ENCODE measurements at places on chromosomes 6 and 20.

GRCh38 chr20:38249536-38250310 lies 10.8 kb downstream of the KIAA1755 start:
- DNase-seq, result no peak

DNA sequence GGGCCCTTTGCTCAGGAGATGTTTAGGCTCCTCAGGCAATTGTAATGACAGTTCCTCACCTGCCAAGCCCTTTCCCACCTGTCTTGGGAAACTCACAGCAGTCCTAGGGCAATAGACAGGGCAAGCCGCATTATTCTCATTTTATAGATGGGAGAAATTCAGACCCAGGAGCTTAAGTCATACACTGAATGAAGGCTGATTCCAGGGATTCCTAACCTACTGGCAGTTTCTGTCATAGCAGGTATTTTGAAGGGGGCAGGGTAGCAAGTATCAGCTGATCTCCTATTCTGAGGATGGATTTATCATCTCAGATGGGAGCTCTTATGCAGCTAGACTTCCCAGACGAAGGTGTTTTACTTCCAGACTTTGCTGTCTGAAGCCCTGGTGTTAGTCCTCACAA lies 61.4 kb upstream of the MYL9 start:
- DNase-seq, result no peak

GRCh38 chr6:39083231-39083634 lies 31.8 kb downstream of the SAYSD1 start:
- DNase-seq, result no peak

DNA sequence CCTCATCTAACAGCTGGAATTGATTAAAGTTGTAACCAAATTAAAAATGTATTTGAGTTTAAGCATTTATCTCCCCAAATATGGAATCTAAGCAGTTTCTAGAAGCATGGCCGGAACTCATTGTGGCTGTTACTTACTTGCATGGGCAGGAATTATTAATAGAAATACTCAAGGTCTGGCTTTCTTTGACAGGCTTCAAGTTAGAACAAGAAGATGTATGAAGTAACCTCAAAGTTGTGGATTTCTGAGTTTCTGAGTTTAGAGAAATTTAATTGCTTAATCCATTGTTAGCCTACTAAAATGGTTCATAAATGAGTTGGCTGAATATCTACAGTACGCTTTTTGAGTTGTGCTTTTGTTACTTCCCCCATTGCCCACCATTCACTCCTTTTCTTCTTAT lies 7.7 kb downstream of the CARMIL1 start:
- DNase-seq, result no peak

DNA sequence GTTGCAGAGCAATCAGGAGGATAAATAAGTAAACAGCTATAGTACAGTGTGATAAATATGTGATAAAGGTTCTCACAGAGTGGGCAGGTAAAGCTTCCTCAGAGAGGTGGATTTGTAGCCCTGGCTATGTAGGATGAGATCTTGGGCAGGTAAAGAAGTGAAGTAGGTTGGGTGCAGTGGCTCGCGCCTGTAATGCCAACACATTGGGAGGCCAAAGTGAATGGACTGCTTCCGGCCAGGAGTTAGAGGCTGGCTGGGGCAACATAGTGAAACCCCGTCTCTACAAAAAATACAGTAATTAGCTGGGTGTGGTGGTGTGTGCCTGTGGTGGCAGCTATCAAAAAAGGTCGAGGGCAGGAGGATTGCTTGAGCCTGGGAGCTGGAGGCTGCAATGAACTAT lies 72.9 kb downstream of the ZFP64 start:
- DNase-seq, result peak; percentile 62

DNA sequence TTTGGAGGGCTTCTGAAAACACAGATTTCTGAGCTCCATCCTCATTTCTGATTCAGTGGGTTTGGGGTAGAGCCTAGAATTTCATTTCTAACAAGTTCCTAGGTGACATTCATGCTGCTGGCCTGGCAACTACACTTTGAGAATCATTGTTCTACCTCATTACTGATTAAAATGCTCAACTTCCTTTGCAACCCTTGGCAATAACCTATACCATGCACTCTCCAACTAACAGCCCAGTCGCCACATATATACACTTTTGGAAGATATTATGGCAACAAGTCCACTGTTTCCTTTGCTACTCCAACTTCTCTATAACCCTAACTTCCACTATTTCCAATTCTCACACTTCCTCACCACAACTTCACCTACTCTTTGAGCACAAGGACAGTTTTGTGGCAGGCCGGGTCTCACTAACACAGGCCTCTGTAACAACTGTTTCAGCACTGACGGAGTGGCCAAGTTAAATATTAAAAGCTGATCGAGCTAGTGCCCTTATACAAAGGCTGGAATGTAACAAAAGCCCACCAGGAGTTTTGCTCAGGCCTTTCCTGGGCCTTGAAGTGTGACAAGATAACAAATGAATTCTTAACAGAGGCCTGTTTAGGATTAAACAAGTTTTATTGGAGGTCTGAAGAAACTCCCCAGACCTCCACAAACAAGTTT lies 32.1 kb upstream of the RAB23 start:
- no peak for DNase-seq

GRCh38 chr20:6780433-6781190 lies 13.1 kb downstream of the BMP2 start:
- DNase-seq, result no peak

DNA sequence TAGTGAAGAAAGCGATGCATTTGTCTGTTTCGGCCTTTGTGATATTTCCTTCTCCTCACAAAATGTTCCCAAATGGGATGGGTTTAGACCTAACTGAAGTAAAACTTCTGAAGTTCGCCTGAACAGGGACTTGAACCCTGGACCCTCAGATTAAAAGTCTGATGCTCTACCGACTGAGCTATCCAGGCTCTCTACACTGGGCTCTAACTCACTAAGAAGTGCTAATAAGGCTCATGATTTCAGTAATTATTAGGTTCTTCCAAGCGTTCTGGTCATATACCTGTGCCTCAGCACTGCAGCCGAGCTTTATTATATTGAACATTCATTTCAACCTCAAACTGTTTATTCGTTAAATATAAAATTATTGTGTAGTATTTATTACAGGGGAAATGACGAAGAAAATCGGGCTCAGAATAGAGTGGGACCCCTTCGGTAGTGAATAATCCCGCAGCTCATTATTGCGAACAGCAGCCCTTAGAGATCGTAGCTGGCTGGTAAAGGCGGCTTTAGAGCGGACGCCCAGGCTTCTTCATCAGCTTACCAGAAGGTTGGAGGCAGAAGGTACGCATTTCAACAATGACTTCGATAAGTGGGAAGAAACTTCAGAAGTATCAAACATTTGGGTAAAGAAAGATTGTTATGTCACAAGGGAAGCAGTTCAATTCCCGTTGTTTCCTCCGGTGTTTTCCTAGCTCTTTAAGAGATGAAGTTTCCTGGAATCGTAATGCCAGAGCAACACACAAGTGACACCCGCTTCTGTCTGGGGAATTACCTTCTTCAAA lies 119.0 kb upstream of the ZNF184 start:
- DNase-seq, result no peak

DNA sequence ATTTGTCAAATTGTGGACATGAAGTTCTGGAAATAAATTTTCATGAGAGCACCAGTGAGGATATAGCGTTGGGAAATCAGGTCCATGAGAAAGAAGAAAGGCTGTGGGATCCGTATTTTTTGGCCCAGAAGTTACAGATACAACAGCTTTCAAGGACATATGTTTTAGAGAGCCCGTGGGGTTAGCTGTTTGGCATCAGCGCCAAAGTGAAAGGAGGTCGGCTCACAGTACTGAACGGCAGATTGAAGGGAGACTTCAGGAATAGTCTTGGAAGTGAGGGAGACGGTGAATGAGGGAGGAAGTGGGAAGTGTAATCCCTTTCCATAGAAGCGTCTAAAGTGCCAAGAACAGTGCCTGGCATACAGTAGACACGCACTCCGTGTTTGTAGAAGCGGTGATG lies 31.8 kb downstream of the ZDHHC14 start:
- no peak for DNase-seq

DNA sequence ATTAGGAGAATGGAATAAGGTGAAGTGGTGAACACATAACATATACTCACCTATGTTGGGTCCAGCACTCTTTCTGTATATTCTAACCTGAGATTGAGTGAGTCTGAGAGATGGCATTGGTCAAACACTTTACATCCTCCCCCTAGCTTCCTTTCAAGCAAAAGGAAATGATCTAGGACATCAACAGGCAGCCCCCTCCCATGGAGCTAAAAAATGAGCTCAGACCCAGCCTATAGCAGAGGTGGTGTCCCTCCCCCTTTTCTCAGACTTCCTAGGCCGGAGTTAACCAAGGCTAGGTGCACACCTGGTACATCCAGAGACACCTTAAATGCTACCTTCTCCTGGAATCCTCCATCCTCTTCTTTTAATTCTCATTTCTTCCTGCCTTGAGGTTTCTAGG lies 5.5 kb upstream of the SDC4 start:
- no peak for DNase-seq

DNA sequence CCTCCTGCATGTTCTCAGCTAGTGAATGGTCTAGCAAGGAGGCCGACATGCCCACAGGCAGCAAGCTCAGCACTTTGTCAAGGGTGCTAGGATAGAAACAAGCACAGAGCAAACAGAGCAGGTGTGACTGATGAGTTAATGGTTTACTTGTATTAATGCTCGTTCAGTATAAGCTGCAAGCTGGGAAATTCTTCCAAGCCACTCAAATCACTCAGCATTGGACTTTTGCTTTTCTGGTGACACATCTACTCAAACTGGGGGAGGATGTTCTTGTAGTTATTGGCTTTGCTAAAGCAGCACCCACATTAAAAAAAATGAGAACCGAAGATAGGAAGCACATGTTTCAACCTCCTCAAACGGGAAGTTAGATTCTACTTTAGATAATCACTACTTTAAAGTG lies 43.1 kb upstream of the NEDD9 start:
- DNase-seq, result no peak

- no peak for DNase-seq
Observed at GRCh38 chr6:116158641-116159040, 32.7 kb upstream of the COL10A1 start.

DNA sequence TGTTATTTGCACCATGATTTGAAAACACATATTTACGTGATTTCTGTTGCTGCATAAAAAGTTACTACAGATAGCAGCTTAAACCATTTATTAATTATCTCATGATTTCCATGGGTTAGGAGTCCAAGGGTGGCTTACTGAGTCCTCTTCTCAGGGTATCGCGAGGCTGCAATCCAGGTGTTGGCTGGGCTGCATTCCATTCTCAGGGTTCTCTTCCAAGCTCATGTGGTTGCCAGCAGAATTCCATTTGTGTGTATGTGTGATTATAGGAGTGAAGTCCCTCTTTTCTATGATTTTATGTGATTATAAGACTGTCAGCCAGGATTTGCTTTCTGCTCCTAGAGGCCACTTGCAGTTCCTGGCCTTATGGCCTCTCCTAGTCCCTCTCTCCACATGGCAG lies 135.1 kb downstream of the FAM83B start:
- no peak for DNase-seq

DNA sequence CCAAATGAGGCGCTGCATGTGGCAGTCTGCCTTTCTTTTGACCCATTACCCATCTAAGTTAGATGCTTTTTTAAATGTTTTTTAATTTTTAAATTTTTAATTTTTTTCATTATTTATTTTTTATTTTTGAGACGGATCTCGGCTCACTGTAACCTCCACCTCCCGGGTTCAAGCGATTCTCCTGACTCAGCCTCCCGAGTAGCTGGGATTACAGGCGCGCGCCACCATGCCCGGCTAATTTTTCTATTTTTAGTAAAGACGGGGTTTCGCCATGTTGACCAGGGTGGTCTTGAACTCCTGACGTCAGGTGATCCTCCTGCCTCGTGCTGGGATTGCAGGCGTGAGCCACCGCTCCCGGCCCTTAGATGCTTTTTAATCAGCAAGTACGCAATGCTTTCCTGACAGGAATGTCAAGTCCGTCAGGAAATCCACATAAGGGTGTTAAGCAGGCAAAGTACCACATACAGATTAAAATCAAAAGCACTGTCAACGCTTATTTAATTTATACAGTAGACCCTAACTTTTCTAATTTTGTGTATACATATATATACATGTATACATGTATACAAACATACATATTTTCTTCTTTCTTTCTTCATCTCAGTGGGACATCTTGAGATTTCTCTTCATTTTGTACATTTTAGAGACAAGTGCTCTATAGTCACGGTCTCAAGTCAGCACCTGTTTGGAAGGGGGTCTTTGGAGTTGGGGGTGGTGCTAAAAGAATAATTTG lies 995 bp upstream of the GSTA4 start:
- no peak for DNase-seq

DNA sequence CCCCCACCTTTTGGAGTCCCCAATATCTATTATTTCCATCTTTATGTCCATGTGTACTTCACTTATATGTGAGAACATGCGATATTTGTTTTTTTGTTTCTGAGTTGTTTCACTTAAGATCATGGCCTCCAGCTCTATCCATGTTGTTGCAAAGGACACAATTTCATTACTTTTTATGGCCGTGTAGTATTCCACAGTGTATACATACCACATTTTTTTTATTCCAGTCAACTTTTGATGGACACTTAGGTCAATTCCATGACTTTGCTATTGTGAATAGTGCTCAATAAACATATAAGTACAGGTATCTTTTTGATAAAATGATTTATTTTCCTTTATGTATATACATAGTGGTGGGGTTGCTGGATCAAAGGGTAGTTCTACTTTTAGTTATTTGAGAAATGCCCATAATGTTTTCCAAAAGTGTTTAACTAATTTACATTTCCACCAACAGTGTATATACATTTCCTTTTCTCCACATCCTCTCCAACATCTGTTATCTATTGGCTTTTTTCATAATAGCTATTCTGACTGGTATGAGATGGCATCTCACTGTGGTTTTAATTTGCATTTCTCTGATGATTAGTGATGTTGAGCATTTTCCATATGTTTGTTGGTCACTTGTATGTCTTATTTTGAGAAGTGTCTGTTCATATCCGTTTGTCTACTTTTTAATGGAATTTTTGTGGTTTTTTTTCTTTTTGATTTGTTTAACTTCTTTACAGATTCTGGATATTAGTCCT lies 34.0 kb upstream of the COL10A1 start:
- no peak for DNase-seq

- no peak for DNase-seq
Observed at GRCh38 chr20:356745-357144, 9.8 kb downstream of the NRSN2 start.

DNA sequence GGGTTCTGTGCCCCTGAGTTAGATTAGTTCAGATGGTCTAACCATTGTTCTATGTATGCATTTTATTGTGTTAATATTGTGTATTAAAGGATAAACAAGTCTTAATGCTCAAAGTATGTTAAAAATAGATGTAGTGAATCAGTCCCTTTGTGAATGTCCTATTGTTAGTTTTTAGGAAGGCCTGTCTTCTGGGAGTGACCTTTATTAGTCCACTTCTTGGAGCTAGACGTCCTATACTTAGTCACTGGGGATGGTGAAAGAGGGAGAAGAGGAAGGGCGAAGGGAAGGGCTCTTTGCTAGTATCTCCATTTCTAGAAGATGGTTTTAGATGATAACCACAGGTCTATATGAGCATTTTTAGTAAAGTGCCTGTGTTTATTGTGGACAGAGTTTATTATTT lies 12.3 kb upstream of the HMGN4 start:
- DNase-seq, result no peak

GRCh38 chr20:38859070-38859690 lies 53.7 kb downstream of the PPP1R16B start:
- DNase-seq, result no peak

All from mesenteric fat pad (tissue), 1 donor.